Stimulated activated CD4-positive, alpha-beta T cell treated with anti-CD3 and anti-CD28 coated beads, Interleukin-12 subunit alpha, Interleukin-12 subunit beta, amount 100 ng/mL, for 4 hours (primary cell): ENCODE measurements at places on chromosomes 1 and 21.

- no peak for DNase-seq
Observed at GRCh38 chr1:186900539-186901237, 71.9 kb downstream of the PLA2G4A start.

DNA sequence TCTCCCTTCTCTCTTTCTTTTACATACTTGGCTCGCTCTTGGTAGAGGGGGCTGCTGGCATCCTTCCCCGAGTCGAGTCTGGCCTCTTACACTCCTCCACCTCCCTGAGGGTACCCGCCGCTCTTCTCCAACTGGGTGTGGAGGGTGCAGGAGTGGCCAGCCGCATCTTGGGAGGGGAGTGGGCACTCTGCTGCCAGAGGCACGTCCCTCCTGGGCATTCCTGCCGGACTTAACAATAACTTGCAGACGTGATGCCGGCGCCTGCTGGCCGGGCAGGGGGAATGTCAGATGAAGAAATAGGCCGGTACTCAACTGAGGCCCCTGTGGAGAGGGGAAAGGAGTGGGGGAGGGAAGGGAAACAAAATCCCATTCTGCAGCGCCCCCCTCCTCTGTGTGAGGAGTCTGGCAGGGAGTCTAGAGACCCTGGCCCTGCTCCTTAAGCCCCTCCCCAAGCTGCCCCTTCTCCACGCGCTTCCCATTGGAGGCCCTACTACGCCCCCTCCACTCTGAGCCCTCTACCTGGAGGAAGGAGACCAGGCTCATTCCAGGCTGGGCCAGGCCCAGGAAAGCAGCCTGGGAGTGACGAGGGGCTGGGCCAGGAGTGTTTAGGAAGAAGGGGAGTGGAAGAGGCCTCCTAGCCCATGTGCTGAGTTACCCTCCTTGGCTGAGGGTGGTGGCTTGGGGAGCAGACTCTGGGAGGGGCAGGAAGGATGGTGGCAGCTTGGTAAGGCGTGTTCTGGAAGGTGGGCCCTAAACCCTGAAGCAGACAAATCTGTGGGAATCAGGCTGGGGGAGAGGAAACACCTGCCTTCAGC is 1.8 kb downstream of the ATP2B4 start:
- no peak for DNase-seq

DNA sequence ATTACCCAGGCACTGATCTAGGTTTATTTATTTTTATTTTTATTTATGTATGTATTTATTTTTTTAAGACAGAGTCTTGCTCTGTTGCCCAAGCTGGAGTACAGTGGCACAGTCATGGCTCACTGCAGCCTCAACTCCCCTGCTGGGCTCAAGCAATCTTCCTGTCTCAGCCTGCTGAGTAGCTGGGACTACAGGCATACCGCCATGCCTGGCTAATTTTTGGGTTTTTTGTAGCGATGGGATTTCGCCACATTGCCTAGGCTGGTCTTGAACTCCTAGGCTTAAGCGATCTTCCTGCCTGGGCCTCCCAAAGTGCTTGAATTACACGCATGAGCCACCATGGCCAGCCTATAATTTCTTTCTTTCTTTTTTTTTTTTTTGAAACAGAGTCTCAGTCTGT is 9.4 kb downstream of the PHACTR4 start:
- DNase-seq, result no peak

DNA sequence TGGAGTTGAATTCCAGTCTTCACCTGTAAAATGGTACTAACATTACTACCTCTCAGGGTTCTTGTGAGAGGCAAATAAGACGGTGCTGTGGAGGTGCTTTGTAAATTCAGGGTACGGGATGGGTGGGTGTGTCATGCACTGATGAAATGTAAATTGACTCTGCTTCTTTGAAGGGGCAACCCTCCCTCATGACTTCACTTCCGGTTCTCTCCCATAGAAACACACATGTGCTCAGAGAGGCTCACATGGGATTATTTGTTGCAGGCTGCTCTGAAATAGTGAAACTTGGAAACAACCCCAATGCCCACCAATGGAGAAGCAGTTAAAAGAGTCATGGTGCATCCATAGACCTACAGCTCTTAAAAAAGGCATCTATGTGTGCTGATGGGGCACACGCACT is 44.9 kb upstream of the SCMH1 start:
- DNase-seq, result no peak

GRCh38 chr21:37383086-37383485 is 16.5 kb downstream of the DYRK1A start:
- DNase-seq, result no peak

- no peak for DNase-seq
Observed at GRCh38 chr1:229893762-229894444, 173.1 kb upstream of the GALNT2 start.

GRCh38 chr1:236164273-236164672 is 21.9 kb downstream of the GPR137B start:
- no peak for DNase-seq

- DNase-seq, result no peak
Observed at GRCh38 chr1:223515926-223516325, 122.7 kb downstream of the CCDC185 start.

- DNase-seq, result no peak
Observed at GRCh38 chr1:168172250-168172915, 6.4 kb upstream of the TIPRL start.

- no peak for DNase-seq
Observed at GRCh38 chr1:68074472-68074871, 24.0 kb upstream of the DIRAS3 start.

GRCh38 chr1:116289193-116289592 is 83.9 kb upstream of the ATP1A1 start:
- DNase-seq, result no peak

- DNase-seq, result peak; percentile 83
Observed at GRCh38 chr1:27872059-27872801, at the start of gene THEMIS2. THEMIS2 (plus strand) TSS chr1:27872544; CDS start chr1:27872572, 28 bp downstream.

- no peak for DNase-seq
Observed at GRCh38 chr1:38677756-38678155, 181.8 kb downstream of the RRAGC start.

GRCh38 chr1:115314765-115315164 is 23.3 kb downstream of the NGF start:
- DNase-seq, result no peak

- peak; percentile 47 for DNase-seq
Observed at GRCh38 chr21:44485254-44485793, 30.0 kb downstream of the LRRC3 start.

DNA sequence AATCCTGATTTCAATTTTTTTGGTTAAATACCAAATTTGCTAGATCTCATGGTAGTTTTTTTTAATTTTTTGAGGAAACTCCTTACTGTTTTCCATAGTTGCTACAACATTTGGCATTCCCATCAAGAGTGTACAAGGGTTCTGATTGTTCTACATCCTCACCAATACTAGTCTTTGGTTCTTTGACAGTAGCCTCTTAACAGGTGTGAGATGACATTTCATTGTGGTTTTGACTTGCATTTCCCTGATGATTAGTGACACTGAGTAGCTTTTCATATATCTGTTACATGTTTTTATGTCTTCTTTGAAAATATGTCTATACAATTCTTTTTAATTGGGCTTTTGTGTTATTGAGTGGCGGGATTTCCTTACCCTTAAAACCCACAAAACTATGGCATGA is 20.9 kb upstream of the RGS13 start:
- no peak for DNase-seq
